ENCODE measurements at places on chromosomes 2 and 18.
A peak's percentile ranks its signal among the peaks of the same experiment; 100 is the strongest.

DNA sequence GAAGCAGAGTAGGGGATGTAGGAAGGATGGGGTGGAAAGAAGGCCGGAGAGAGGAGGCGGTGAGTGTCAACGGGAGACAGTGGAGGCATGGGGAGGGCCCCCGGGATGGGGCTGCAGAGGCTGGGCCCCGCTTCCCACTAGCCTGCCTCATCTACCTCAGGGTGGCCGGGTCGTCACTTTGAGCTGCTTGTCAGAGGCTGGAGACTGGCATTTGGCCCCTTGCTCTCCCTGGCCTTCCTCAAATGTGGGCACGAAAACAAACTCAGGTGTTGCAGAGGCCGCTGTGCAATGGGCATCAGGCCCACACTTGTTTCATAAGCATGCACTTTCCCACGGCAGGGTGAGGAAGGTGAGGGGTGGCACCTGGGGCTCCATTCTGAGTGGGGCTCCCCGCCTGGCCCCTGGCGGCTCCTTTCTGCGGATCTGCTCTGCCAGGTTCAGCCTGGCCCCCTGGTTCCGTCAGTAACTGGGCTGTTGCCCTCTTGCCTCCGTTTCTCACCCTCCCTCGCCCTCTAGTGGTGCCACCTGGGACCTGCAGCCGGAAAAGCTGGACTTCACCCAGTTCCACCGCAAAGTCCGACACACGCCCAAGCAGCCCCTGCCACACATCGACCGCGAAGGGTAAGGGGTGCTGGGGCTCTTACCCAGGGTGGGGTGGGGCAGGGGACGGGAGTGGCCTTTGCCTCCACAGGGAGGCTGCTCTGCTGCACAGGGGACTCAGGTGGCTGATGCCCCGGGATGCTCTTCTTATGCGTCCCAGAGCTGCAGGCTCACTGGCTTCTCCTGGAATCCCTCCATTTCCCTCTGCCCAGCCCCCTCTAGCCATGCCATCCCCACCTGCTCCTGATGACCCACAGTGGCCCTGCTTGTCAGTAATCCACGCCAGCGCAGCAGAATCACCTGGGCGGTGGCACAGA is 125.4 kb downstream of the CTIF start:
- DNase-seq, result peak; percentile 72

DNA sequence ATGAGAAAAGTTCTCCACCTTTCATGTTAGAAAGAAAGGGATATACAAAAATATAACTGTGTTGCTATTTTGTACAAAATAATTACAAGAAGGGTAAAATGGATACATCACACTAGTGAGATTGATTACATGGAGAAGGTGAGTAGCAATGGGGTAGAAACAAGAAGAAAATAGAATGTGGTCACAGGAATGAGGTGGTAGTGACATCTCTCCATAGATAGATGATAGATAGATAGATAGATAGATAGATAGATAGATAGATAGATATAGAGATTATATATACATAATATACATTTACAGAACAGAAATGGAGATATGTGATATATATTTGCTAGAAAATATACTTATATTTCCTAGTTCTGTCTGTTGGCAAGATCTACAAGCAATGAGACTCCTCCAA is 95.3 kb upstream of the RGPD4 start:
- no peak for DNase-seq

DNA sequence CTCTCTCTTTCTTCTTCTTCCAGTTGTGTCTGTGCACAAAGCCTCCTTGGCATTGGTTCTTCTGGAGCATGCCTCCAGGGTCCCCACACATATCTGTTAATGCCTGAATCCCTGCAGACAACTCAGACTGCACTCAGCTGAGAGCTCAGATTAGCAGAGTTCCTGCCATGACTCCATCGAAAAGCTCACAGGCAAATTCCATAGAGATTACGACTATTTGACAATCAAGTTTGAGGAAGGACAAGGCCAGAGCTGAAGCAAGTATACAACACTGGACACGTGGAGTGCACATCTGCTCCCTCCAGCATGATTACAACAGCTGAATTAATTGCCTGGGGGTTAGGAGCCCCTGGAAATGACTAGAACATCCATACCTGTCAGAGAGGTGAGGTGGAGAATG is 190.7 kb downstream of the INSIG2 start:
- no peak for DNase-seq

DNA sequence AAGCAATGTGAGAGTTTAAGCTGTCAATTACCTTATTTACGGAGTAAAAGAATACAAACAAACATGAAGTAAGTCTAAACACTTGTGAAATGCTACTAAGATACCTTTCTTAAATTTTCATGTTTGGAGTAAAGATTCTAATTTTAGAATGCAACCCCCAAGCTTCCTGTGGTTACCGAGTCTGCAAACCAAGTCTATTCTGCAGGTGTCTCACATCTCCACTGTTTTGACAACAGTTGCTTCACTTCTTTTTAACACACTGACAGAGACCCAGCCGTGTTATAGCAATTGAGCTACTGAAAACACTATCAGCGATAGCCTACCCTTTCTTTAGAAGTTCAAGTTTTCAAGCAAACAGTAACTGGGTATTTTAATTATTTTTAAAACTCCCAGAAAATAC is 608.3 kb downstream of the ERBB4 start:
- no peak for DNase-seq

DNA sequence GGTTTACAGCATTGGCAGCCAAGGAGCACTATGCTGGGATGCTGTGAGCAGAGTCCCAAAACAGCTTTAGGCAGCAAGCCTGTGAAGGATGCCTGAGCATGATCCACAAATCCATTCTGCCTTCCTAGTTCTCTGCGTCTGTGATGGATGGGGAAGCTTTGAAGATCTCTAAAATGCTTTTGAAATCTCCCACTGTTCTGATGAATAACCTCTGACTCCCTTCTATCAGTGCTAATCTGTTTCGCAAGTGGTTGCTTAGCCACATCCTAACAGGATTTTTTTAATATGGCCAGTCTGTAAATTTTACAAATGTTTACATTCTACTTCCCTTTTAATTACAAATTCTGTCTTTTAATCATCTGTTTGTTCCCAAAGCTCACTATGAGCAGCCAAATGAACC is 319.2 kb downstream of the GULP1 start:
- no peak for DNase-seq

- DNase-seq, result no peak
These were observed 446.3 kb downstream of the LPIN1 start for GRCh38 chr2:12192762-12193161.

GRCh38 chr18:13793819-13794218 is 30.1 kb upstream of the MC5R start:
- DNase-seq, result no peak

GRCh38 chr2:110170102-110170501 is 34.7 kb downstream of the NPHP1 start:
- DNase-seq, result no peak

DNA sequence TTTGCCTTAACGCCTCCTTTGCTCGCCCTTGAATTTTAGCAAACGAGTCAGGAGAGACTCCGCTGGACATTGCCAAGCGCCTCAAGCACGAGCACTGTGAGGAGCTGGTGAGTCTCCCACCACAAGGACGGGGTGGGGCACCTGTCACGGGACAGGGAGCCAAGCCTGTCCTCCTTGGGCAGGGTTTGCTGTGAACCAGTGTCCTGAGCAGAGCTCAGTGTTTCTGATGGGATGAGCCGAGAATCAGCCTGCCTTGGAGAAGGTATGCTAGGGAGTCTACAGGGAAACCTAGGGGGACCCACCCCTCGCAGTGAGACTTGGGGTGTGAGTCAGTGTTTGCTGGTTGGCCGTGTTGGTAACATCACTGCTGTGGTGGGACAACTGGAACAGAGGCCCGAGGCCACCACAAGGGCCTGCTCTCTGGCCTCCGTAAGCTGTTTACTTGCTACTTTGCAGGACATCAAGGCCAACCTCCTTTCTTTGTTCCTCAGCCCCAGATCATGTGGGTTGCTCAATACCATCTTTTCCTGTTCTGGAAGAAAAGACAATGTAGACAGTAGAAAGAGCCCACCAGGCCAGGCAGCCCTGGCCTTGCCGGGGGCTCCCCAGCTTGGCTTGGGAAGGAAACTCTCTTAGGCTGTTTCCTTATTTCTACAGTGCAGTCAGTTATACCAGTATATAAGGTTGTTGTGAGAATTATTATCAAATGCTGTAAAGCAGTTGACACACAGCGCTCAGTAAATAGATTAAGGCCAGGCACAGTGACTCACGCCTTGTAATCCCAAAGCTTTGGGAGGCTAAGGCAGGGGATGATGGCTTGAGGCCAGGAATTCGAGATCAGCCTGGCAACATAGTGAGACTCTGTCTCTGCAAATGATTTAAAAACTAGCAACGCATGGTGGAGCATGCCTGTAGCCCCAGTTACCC is 42.4 kb downstream of the ITGB1BP1 start:
- peak; percentile 57 for DNase-seq

DNA sequence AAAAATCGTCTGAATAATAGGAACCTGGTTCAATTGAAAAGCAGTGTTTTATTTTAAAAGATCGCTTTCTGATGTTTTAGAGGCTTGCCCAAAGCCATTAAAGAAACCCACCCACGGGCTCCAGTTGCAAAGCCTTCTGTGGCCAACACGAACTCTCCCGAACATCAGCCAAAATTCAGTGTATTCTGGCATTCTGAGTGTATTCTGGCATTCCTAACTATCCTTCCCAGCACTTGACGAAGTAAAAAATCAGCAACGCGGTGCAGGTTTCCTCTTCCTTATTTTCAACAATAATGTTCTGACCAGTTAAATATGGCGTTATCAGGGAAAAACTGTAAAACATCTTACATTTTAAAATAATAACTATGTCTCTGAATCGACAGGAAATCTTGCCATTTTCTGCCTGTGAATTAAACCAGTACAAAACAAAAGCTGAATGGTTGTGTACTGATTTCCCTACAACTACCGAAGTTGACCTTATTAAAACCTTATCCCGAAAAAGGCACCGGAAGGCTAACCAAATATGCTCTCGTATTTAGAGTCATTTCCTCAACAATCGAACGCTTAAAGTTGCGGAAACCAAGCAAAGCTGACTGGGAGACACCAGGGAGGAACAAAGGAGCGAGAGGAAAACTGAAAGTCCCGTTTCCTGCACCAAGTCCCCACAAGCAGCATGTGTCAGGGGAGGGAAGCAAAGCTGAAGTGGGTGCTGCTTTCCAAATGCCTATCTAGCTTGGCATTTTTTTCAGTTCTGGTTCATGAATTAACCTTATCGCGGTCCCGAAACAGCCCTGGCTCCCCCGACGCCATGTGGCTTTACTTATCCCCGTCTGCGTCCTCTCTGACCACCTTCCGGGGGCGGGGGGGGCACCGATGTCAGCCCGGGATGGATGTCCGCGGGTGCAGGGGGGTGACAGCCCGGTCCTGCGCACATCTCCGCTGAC is 44.3 kb downstream of the ZNF516 start:
- DNase-seq, result peak; percentile 74

DNA sequence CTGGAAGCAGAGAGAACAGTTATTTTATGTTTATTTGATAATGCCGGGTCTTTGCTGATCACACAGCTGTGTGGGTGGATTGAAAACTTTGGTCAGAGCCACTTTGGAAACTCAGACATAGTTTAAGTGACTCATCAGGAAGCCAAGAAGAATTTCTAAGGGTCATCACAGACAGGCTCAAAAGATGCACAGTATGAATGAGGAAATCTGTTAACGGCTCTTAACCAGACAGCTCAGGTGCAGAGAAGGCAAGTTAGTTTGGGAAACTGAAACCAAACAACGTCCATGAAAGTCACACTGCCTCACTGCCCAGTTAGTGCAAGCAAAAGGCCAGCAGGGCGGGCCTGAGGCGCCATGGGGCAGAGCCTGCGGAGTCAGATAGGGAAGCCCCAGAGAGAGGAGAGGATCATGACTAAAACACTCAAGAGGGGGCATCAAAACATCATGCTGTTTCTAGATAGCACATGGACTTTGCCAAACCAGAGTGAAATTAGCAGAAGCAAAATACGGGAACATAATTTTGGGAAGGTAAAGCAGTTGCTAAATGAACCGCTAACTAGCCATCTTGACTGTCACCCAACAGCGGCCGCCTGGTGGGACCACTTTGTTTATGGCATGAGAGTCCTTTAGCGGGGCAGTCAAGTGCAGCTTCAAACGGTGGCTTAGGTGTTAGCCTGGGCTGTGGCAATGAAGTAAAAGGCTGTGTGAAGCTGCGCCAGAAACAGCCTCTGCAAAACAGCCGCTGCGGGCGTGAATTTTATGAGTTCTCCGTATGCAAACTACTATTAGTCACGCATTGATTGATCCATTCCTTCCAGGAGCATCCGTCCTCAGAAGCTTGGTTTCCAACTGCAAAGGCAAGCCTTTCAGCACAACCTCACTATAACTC is 101.2 kb downstream of the KCTD18 start:
- peak; percentile 23 for DNase-seq

DNA sequence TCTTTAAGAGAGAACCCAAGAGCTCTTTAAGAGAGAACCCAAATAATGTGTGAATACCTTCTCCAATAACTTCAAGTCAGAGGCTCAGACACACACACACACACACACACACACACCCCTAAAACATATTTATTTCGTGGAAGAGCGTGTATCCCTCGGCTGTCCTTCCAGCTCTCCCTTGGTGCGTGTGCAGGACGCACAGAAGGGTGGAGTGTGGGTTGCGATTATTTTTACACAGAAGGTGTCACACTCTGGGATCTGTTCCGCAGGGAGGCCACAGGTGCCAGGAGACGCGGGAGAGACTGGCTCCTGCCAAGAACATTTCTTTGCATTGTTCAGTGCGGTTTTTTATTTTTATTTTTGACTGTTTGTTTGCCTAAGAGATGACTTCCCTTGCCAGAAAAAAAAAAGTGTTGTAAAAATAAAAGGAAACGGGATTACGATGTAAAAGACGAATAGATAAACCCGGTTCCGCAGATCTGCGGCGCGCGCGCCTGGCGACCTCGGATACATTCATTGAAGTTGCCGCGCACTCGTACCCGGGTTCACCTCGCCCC is 47.3 kb upstream of the ATP6V1B1 start:
- DNase-seq, result no peak

- DNase-seq, result no peak
These were observed 44.4 kb downstream of the G6PC2 start for GRCh38 chr2:168945508-168945907.

GRCh38 chr2:6234702-6235101 is 542.5 kb downstream of the SOX11 start:
- no peak for DNase-seq

- peak; percentile 36 for DNase-seq
These were observed 37.0 kb upstream of the TMEM18 start for GRCh38 chr2:714005-714741.

DNA sequence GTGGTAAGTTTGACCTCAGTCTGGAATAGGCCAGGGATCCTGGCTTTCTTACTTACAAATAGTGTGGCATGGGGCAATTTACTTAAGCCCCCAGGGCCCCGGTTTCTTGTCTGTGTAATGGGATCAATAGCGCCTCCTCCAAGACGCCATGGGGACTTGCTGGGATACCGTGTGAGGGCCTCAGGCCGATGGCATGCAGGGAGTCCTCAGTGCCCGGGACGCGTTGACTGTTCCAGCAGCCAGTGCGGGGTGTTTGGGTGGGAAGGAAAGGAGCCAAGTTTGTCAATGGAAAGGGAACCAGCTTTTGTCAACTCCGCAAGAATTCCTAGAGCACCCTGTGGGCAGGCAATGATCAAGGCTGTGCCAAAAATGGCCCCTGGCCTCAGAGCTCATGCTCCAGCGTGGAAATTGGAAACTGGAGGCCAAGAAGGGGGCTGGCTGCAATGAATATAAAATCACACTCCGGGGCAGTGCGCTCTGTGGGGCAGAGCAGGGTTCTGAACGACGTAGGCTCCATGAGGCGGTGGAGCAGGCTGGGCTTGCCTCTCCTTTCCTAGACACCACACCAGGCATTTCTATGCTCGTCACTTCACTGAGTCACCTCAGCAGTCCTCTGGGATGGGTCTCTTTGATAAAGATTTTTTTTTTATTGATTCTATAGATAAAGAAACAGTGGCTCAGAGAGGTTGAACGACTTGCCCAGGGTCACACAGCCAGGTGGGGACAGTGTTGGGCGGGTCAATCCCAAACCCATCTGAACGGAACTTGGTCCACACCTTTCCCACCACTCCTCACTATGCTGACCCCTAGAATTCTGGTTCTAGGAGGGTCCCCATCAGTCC is 56.7 kb upstream of the ASAP2 start:
- no peak for DNase-seq
